ENCODE measurements at places on chromosomes 7 and 10.

DNA sequence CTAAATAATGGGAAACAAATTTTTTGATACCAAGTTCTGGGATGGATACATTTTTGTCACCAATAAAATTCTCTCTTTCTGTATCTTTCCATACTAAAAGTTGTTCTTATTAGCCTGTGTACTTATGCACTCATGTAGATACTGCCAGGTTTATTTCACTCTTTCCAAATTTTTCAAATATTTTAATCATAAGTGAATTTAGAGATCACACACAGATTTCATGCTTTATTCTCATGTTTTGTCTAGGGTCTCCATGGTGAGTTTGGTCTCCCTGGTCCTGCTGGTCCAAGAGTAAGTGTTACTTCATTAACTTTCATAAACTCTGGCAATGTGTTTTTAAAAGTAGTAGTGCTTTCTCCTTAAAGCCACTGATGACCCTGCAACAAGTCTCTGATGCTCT lies 20.3 kb downstream of the COL1A2 start:
- no peak for DNase-seq

- no peak for DNase-seq
Measured at GRCh38 chr10:4003348-4003973, 218.5 kb upstream of the KLF6 start.

DNA sequence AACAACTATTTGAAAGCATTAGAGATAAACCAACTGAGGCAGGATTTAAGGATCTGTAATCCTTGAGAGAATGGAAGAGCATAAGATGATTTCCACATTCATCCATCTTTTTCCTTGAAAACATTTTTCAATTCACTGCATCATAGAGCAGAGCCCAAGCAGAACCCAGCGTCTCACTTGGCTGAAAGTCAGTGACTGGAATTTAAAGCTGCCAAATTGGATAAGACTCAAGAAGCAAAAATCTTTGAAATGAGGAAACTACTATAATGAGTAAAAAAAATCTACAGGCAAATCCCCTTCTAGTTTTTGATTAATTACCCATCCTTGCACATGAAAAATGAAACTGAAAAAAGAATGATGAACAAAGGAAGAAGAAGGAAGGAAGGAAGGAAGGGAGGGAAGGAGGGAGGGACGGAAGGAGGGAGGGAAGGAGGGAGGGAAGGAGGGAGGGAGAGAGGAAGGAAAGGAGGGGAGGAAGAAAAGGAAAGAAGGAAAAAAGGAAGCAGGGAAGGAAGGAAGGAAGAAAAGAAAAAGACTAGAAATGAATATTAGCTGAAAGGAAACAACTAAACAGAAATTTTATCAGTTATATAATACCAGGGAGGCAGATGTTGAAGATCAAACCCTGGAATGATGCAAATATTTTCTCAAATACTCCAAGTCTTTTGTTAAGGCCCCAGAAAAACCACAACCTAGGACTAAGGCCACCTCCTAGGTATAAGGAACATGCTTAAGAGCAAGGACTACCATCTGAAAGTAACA lies 336.3 kb upstream of the MAGI2 start:
- DNase-seq = no peak

DNA sequence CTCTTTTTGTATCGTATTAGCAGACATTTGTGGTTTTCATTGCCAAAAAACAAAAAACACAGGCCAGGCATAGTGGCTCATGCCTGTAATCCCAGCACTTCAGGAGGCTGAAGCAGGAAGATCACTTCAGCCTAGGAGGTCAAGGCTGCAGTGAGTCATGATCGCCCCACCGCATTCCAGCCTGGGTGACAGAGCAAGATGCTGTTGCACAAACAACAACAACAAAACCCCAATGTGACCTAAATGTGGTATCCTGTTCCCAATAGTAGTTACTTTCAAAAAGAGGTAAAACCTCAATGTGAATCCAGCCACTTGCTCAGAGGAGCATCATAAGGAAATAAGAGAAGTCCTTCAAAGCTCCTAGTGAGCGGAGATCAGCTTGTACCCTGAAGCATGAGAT lies 45.8 kb upstream of the SKAP2 start:
- DNase-seq = no peak

DNA sequence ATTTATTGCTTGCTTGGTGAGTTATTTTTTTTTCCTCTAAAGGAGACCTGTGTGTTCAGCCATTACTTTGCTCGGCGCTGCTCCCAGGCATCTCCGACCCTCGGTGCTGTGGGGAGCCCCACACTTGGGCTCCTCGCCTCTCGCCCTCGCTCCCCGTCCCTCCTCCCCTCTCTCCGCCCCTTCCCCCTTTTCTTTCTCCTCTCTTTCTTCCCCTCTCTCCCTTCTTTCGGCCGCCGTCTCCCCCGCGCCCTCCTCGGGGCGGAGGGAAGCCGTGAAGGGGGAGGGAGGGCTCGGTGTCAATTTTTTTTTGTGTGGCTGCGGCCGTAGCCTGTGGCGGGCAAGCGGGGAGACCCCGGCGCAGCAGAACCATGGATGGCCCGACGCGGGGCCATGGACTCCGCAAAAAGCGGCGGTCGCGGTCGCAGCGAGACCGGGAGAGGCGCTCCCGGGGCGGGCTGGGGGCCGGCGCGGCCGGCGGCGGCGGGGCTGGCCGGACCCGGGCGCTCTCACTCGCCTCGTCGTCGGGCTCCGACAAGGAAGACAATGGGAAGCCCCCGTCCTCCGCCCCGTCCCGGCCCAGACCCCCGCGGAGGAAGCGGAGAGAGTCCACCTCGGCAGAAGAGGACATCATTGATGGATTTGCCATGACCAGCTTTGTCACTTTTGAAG lies 1.1 kb downstream of the AUTS2 start:
- peak; percentile 48 for DNase-seq

- no peak for DNase-seq
Measured at GRCh38 chr7:46746695-46747687, 825.9 kb upstream of the IGFBP3 start.

DNA sequence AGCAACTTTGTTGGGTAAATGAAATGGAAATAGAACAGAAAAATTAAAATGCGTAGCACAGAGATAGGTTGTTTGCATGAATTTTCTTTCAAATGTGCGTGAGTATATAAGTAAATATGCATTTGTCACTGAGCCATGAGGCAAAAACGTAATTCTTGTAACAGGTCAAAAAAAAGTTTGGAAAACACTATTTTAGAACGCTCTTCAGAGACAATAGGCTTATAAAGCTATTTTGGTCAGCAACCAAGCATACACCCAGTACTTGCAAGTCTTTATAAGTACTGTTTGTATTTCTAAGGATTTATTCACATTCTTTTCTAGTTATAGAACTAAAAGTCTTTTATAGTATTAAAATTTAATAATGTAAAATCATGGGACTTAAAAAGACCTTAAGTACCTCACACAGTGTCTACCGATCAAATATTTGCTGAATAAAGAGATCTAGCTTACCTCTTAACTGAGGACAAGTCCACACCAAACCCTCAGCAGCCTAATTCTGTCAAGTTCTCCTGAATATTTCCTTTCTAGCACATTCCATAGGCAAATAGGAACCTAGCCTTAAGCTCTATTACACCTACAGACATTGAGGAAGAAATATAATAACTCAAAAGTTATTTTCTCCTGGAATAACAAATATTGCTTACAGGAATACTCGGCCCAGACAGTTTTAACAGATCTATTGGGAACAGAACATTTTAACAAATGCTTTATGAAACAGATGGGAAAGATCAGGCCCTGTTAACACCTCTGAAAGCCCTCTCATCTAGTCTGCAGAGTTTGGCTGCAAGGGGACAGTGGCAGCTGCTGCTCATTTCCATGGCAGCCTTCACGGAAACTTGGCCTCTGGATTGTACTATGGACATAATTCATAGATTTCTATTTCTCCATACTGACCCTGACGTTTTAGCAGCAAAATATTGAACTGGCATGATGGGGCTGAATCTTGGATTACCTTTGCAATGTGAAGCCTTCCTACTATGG lies 8.8 kb downstream of the CRPPA start:
- DNase-seq = no peak

- DNase-seq = no peak
Measured at GRCh38 chr7:135966341-135967043, 10.7 kb downstream of the MTPN start.

DNA sequence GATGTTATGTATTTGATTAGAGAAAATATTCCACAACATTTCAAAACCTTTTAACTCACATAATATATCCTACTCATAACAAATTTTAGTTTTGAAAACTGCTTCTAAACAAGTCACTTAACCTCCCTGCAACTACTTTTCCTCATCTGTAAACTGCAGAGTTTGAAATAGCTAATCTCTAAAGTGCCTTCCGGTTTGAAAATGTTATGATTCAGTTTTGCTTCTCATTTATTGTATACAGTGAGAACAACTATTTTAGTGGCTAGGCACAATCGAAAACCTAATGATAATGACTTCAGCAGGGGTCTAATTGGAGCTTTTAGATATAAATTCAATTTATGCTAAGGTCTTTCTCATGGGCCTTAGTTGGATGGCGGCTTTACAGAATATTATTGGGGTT lies 30.7 kb upstream of the TEX47 start:
- no peak for DNase-seq

DNA sequence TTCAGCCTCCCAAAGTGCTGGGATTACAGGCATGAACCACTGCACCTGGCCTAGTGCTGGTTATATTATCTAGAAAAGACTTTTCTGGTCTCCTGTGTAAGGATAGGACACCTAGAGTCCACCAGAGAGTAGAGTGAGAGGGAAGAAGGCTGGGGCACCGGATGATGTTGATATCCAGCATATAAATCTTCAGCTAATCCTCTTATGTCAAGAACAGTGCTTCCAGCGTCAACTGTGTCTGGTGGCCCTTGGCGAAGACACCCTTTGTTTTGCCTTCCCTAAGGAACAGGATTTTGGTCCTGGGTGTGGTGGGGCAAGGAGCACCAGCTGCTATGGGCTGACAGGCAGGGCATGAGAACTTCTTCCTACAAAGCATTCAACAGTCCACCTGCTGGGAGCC lies 16.3 kb upstream of the INMT start:
- DNase-seq = no peak
